Activated naive CD8-positive, alpha-beta T cell treated with anti-CD3 and anti-CD28 coated beads for 36 hours (primary cell): ENCODE measurements at places on chromosomes 12 and 14. TPM values are rescaled to one million over a fixed set of nuclear protein-coding genes. Genes with fewer than 3 reads are reported as not detected.

AQP6 gene
- total RNA-seq, result not detected

OR6S1 gene
- total RNA-seq, result not detected

IFT43 gene
- 9.7 TPM for total RNA-seq

YEATS4 gene
- total RNA-seq, result 58.1 TPM

TPPP2 gene
- total RNA-seq, result not detected

ABCD2 gene
- 3.1 TPM for total RNA-seq

DNA sequence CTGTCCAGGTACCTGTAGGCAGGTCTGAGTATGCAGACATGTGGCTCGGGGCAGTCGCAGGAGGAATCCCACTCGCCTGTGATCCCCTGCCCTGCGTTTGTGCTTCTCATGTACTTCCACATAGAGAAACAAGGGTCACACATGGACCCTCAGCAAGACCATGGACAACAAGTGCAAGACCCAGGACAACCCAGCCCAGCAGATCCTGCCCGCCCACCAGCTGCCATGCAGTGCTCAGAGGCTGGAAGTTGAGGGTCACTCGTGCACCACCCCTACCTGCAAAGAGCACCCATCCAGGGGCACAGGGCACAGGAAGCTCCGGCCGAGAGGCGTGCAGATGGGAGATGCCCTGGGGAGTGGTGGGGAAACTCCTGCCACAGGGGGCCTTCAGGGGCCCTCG, 67.5 kb upstream of the C14orf180 start:
- H3K27ac ChIP-seq, result no peak overlapping the region
- DNase-seq, result no peak
- no peak overlapping the region for H3K4me3 ChIP-seq
- H3K27me3 ChIP-seq, result peaks cover 6% of the 10 kb centered on the region
- no peaks in the 10 kb centered on the region for H3K4me1 ChIP-seq

DNA sequence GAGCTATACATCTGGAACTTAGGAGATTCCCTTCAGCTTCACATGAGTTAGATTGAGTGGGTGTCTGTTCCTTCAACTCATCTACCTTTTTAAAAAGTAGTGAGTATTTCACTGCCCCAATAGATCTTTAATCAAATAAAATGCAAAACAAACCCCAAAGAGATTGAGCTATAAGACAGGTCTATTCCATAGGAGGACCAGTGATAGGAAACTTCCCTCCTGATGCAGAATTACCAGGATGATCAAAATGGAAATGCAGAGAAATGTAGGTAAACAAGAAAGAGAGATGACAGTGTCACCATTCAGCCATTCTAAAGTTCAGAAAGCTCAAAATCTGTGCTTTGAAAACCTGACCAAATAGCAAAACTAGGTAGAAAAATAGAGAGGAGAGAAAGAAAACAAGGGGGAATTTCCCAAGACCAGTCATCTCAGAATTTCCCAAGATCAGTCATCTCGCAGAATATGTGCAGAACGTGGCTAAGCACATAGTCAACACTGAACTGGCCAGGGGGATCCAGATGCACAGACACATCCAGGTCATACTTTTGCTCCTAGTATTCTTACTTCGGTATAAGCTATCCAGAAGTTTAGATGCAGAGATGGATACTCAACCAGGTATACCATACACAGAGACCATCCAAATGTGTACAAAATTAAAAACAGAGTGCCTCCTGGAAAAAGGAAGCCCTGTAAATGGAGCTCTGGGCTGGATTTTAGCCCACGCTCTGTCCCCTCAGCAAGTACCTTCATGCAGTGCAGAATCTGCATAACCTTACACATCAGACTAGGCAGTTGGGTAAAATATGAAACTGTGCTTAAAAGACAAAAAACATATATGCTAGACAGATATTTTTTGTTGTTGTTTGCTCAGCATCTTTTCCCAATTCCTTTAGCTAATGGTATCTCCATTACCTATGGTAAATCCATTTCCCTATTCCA, 27.4 kb downstream of the SLC41A2 start:
- peaks cover 31% of the 10 kb centered on the region for H3K4me1 ChIP-seq
- no peaks in the 10 kb centered on the region for H3K36me3 ChIP-seq
- H3K27ac ChIP-seq, result peak overlapping the region; percentile 79
- peaks cover 7% of the 10 kb centered on the region for H3K27me3 ChIP-seq
- H3K4me3 ChIP-seq, result peak overlapping the region; percentile 16

- no peaks in the 10 kb centered on the region for H3K36me3 ChIP-seq
- peaks cover 41% of the 10 kb centered on the region for H3K27me3 ChIP-seq
- H3K4me1 ChIP-seq, result peaks cover 6% of the 10 kb centered on the region
These were observed at the start of gene KIF26A for GRCh38 chr14:104138098-104138717. KIF26A (plus strand) TSS chr14:104138587; CDS start chr14:104138723, 136 bp downstream.

DNA sequence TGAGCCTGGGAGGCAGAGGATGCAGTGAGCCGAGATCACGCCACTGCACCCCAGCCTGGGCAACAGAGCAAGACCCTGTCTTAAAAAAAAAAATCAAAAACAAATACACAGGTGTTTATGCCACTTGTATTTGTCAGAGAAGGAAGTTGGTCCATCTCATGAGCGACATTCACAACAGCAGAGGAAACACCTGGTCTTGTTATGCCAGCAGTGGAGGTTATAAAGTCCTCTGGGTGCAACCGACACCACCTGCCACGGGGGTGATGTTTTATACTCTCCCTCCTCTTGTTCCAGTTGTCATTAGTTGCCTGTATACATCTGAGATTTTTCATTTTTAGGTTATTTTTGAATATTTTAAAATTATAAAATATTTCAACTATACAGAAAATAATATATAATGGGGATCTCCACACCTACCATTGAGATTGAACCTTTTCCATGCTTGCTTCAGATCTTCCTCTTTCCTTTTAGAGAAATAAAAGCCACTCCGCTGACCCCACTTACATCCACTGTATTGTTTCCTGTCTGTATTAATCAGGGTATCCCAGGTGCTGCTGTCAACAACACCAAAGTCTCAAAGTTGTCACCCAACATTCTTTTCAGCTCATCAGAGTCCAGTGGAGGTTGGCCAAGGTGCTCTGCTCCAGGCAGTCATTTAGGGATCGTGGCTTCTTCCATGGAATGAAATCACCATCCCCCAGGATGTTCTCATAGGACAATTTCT, 65.1 kb downstream of the RNFT2 start:
- peaks cover 2% of the 10 kb centered on the region for H3K4me1 ChIP-seq
- no peaks in the 10 kb centered on the region for H3K27me3 ChIP-seq
- peaks cover 14% of the 10 kb centered on the region for H3K36me3 ChIP-seq
- no peak overlapping the region for H3K27ac ChIP-seq

- no peaks in the 10 kb centered on the region for H3K36me3 ChIP-seq
- H3K4me3 ChIP-seq, result no peak overlapping the region
- H3K27me3 ChIP-seq, result peaks cover 8% of the 10 kb centered on the region
- no peak for DNase-seq
- no peak overlapping the region for H3K27ac ChIP-seq
These were observed 154.8 kb downstream of the TMX1 start for GRCh38 chr14:51394804-51395203.

DNA sequence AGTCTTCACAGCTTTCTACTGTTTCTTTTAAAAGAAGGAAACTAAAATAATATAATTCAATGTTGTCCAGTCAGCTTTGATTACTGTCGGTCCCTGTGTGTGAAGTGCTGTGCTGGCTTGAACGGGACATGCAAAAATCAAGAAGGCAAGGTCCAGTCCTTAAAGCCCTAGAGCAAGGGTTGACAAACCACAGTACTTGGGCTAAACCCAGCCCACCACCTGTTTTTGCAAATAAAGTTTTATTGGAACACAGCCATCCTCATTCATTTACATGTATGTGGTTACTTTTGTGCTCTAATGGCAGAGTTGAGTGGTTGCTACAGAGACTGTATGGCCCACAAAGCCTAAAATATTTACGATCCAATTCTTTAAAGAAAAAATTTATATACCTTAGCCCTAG, 41.2 kb upstream of the TCL1B start:
- peaks cover 4% of the 10 kb centered on the region for H3K27me3 ChIP-seq
- no peaks in the 10 kb centered on the region for H3K36me3 ChIP-seq
- H3K4me3 ChIP-seq, result no peak overlapping the region
- no peak overlapping the region for H3K27ac ChIP-seq

GRCh38 chr12:104249017-104249416, 33.4 kb downstream of the TXNRD1 start:
- DNase-seq, result no peak
- H3K36me3 ChIP-seq, result no peaks in the 10 kb centered on the region
- H3K4me3 ChIP-seq, result no peak overlapping the region

DNA sequence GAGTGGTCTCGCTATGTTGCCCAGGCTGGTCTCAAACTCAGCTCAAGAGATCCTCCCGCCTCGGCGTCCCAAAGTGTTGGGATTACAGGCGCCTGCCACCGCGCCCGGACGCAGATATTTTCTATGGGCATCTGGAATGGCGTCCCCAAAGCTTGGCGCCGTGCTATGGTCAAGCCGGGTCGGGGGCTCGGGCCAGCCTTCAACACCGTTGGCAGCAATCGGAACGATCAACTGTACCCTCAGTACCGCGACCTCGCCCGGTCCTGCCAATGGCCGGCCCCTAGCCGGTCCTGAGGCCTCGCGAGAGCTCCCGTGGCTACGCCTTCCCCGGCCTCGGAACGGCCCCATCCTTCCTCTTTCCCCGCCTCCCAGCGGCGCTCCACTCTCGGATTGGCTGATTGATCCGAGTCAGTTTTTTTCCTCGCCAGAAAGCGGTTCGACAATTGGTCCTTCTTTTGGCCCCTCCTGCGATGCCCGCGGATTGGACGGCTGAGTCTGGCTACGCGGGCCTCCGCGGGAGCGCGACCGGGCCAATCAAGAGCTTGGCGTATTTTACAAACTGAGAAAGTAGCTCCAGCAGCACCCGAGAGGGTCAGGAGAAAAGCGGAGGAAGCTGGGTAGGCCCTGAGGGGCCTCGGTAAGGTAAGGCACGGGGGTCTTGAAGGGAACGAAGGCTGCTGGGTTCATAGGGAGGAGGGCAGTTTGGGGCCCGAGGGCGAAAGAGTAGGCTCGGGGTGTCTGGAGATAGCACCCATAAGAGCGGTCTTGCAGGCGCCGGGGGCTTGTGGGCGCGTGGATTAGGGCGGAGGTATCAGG, at the start of gene TROAP:
Gene TROAP (plus strand): TSS at position 548 of the 816 bp plus-strand sequence. CDS start 354 bp downstream, outside the sequence.
- H3K36me3 ChIP-seq, result peaks cover 18% of the 10 kb centered on the region
- H3K4me3 ChIP-seq, result peak within 1 kb of the TSS; percentile 100
- DNase-seq, result peak; percentile 97
- no peaks in the 10 kb centered on the region for H3K27me3 ChIP-seq
- H3K4me1 ChIP-seq, result peaks cover 8% of the 10 kb centered on the region
- H3K27ac ChIP-seq, result peak within 1 kb of the TSS; percentile 95

- H3K4me3 ChIP-seq, result no peak overlapping the region
- H3K27me3 ChIP-seq, result no peaks in the 10 kb centered on the region
- no peaks in the 10 kb centered on the region for H3K4me1 ChIP-seq
- H3K27ac ChIP-seq, result no peak overlapping the region
- H3K36me3 ChIP-seq, result no peaks in the 10 kb centered on the region
- DNase-seq, result no peak
These were observed 39.8 kb downstream of the GPR135 start for GRCh38 chr14:59425322-59425935.

DNA sequence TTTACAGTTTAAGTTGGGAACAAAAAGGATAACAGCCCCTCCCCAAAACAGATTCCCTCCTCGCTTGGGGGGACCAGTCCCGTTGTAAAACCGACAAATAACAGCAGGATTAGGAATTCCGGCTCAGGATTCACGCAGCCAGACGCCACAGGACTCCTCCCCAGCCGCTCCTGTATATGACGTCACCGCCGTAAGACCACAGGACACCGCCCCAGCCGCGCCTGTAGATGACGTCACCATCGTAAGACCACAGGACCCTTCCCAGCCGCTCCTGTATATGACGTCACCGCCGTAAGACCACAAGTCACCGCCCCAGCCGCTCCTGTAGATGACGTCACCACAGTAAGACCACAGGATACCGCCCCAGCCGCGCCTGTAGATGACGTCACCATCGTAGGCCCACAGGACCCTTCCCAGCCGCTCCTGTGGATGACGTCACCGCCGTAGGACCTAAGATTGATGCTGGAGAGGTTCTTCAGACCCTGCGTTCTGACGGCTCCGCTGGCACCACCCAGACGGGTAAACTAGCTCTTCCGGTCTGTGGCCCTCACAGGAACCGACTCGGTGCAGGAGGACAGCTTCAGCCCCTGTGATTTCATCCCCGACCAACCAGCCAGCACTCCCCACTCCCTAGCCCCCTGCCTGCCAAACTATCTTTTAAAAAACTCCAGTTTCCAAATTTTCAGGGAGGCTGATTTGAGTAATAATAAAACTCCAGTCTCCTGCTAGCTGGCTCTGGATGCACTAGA, 43.9 kb upstream of the FBRSL1 start:
- peaks cover 50% of the 10 kb centered on the region for H3K4me1 ChIP-seq
- peak overlapping the region; percentile 88 for H3K4me3 ChIP-seq
- peak; percentile 55 for DNase-seq
- no peaks in the 10 kb centered on the region for H3K27me3 ChIP-seq

DNA sequence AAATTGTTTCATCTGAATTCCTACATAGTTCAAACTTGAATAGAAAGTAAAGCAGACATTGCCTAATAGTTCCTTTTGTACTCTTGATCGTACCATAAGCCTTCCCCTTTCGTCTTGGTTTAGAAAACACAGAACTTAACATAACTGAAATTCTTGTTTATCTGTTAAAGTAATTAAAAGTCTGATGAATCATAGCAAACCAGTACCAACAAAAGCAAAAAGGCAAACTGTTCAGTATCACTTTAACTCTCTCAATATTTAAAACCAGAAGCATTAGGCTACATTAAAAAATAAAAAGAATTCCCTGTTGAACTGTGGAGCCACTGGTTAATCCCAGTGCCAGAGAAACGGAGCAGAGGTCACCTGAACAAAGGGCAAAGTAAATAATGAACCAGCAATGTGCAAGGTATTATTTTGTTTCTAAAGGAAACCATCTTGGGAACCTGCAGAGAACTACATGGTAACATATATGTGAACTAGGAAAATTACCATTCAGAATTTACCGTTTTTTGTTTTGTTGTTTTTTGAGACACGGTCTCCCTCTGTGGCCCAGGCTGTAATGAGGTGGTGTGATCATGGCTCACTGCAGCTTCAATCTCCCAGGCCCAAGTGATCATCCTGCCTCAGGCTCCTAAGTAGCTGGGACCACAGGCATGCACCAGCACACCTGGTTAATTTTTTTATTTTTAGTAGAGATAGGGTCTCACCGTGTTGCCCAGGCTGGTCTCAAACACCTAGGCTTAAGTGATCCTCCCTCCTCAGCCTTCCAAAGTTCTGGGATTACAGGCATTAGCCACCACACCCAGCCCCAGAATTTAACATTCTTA, 17.1 kb upstream of the HIGD1C start:
- H3K27ac ChIP-seq, result no peak overlapping the region
- H3K36me3 ChIP-seq, result peaks cover 7% of the 10 kb centered on the region
- no peak for DNase-seq
- no peak overlapping the region for H3K4me3 ChIP-seq
- peaks cover 17% of the 10 kb centered on the region for H3K4me1 ChIP-seq
